ENCODE measurements at places on chromosomes 1 and 21.

GRCh38 chr1:64223329-64224151, 20.1 kb downstream of the UBE2U start:
- DNase-seq: no peak

DNA sequence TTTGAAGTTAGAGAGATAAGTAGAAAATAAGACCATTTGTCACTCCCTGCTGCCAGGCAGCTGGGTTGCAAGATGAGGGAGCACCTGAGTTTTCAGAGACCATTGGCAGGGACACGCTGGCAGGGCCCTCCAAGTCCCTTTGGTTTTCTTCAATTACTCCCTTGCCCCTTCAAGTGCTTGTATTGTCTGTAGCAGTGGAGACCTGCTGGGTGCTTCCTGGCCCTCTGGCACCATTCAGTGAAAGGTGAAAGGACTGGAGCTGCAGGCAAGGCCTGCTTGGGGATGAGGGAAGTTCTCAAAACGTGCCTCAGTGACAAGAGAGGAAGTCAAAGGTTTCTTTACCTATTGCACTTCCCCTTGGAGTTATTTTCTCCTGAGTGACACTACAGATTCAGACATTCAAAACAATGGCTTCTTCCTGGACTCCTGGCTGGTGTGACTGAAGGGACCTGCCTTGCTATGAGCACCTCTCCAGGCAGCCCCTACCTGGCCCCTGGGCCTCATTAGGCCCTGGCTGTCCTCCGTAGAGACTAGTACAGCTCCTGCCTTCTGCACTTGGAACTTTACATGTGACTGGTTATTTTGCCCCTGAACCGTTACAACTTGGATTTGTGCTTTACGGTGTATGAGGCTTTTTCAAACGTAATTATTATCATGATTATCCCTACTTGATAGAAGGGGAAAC, 100.1 kb downstream of the C1orf21 start:
- DNase-seq: no peak

DNA sequence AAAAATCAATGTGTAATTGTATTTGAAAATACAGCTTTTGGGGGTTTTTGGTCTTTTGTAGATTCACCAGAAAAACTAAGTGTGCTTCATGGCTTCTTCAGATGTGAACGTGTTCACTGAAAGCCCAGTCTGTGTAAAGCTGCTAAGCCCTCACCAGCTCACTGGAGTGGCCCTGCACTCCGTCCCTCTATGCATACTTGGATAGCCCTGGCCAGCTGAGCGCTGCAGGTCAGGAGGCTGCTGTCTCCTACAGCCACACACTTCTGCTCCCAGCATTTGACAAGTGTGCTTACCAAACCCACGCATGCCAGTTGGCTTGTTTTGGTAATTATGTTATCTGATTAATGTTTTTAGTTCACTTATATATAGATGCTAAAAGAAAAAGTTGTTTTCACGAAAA, 163.5 kb downstream of the TLR5 start:
- no peak for DNase-seq

DNA sequence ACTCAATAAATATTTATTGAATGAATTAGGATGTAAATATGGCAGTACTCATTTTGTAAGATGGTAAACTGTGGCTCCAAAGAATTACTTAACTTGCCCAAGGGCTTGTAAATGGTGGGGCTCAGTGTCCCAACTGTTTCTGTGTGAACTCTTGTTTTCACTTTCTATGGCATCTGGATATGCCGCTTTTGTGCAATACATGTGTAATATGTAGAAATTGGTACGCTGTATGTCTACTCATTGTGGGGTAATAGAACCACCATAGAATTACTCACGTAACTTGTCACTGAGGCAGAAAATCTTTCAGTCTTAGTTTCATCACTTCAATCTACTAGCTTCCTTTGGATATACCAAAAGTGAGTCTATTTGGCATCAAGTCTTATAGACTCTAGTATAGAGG, 977 bp downstream of the PRPF3 start:
- no peak for DNase-seq

GRCh38 chr1:59814180-59814900, 409 bp upstream of the HOOK1 start:
- DNase-seq: peak; percentile 63

DNA sequence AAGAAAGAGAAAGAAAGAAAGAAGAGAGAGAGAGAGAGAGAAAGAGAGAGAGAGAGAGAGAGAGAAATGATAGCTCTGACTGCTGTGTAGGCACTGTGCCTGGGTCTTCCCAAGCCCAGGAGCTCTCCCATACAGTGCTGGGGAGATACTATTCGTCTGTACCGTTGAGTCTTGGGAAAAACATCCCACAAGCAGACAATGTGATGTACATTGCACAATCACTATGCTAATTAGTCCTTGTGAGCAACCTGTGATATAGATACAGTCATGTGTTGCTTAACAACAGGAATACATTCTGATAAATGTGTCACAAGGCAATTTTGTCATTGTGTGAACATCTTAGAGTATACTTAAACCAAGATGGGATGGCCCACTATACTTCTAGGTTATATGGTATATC, 381.0 kb downstream of the HHAT start:
- no peak for DNase-seq

DNA sequence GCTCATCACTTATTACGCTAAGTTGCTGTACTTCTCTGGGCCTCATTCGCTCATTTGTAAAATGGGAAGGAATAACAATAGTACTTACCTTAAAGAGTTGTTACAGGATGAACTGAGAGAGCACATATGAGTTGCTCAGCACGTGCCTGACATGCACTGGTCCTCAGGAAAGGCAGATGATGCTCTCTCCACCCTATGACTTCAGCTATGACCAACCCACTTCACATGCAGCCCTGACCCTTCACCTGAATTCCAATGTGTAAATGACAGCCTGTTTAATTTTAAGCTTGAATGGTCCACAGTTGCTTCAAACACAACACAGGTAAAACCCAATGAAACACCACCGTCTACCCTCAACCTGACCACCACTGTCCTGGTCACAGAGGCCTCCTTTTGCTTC, 32.9 kb downstream of the GADD45A start:
- DNase-seq: no peak

DNA sequence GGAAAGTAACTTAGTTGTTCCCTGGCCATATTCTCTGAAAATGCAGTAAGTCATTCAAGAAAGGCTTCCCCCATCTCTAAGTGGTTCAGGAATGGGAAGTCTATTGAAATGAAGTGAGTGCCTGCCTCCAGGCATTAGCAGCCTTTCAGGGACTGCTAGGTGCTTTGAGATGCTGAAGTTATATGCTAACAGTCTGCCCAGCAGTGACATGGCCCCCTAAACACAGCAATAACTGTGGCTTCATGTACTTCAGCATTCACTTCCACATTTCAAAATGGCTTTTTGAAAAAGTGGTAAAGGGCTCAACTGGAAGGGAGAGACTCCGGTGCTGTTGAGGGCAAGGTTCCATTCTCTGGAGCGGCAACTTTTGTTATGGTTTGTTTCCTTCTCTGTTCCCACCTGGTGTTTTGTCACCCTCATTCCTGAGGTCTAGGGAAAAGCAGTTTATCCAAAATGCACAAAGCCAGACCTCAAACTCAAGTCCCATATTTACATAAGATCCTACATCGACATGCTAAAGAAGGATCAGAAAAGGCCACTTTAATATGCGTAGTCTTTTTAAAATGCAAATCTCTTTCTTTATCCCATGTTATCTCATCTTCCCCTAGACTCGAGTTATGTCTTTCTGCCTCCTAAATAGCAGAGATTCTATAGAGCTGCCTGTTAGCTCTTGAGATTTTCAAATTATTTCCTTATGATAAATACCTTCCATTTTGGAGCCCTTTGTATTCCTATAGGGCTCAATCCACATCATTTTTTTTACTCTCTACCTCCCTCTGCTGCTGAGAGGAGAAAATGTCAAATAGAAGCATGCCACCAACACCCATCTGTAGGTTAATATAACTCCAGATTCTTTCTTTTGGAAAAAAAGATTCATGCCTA, 34.2 kb upstream of the LRRC8C start:
- DNase-seq: no peak

DNA sequence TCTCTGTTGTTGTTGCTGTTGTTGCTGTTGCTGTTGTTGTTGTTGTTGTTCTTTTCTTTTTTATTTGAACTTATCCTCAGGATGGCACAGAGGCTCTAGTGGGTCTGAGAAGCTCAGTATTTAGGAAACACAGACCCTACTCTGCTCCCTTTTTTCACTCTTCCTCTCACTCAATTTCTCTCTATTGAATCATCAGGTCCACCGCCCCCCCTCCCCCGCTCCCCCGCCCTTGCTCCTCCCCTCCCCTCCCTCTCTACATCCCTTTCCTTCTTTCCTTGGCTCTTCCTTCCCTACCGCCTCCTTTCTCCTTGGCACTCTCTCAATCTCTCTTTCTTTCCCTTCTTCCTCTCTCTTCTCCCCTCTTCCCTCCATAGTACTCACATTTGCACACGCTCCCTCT, 218.5 kb upstream of the ZC3H12A start:
- DNase-seq: no peak

DNA sequence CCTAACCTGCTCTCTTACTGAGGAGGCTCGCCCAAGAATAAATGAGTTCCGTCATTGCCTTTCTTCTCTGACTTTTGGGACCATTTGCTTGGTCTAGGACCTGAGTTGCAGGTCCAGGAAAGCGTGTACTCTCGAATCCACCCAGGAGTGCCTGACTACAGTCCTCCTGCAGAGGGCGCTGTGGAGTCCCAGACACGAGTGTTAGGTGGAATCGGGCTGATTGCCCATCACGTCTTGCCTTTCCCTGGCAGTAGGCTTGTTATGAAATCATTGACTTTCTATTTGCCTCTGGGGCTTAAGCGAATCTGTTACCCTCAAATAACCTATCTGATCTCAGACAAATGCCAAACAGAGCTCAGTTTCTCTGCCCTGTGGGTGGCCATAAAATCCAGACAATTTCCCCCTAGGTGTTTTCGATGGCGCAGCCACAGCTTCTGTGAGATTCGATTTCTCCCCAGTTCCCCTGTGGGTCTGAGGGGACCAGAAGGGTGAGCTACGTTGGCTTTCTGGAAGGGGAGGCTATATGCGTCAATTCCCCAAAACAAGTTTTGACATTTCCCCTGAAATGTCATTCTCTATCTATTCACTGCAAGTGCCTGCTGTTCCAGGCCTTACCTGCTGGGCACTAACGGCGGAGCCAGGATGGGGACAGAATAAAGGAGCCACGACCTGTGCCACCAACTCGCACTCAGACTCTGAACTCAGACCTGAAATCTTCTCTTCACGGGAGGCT, at the start of gene IL20:
Gene IL20, plus strand, starts transcription at position 685 of the 733 bp plus-strand sequence. CDS start 230 bp downstream, outside the sequence.
- peak; percentile 69 for DNase-seq

GRCh38 chr1:64878931-64879611, 87.3 kb downstream of the JAK1 start:
- no peak for DNase-seq

- DNase-seq: no peak
These were observed 209.9 kb downstream of the SDCCAG8 start for GRCh38 chr1:243465738-243466137.

GRCh38 chr1:169086603-169087455, 19.7 kb upstream of the ATP1B1 start:
- no peak for DNase-seq

- no peak for DNase-seq
These were observed 25.0 kb upstream of the POU3F1 start for GRCh38 chr1:38071312-38072256.

DNA sequence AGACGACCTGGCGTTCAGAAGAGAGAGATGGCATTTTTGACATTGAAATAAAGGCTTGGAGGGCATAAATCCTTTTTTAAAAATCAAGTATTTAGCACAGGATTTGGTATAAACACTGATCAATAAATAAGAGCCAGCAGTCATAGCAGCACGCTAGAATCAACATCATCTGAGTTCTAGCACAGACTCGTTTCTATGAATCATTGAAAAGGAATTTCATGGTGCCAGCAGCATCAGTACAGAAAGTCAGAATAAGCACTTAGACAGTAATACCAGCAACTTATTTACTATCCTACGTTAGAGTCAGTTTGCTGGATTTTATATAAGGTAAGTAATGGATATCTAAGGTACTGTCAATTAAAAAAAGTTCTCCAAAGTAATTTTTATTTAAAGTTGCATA, 119.3 kb downstream of the HLCS start:
- DNase-seq: no peak

GRCh38 chr1:162235241-162235800, 141.3 kb downstream of the SPATA46 start:
- DNase-seq: no peak

DNA sequence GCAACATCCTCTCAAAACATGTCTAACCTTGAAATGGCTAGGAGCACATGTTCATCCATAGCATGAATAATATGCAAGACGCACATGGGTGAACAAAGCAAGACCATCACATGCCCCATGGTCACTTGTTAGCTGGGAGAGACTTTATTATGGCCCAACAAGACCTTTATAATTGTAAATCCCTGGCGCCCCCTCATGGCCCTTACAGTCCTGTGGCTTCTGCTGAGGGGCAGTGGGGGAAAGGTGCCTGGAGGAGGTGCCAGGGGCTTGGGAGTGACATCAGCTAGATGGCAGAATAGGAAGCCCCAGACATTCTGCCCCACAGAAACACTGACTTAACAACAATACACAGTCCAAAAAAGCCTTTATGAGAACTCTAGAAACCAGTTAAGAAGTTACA, 51.7 kb downstream of the CSMD2 start:
- no peak for DNase-seq

DNA sequence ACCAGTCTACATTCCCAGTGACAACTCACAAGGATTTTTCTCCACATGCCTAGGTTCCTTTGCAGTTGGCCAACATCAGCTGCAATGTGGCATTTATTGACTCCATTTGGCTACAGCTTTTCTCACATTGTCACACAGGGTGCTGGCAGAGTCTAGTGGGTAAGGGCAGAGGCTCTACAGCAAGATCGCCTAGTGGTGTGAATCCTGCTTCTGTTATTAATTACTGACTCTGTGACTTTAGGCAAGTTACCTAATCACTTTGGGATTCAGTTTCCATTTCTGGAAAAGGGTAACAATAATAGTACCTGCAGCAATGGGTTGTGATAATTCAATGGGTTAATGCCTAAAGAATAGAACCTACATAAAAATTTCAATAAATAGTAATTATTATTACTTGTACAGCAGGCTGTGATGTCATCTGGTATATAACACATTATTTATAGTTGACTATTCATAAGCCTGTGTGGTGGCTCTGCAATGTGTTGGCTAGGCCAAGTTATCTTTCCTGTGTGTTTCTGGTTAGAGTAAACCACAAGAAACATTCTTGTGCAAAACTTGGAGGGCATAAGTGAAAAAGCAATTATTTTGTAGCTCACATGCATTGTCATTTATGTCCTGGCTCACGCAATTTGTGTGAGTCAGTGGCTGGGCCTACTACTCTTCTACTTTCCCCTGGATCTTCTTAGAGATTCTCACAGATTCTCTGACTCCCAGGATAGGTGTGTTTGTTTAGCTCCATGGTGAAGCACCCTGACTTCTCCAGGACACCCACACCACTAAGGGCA, 59.5 kb downstream of the PTGS2 start:
- no peak for DNase-seq

GRCh38 chr1:165851034-165851658, 23.7 kb downstream of the UCK2 start:
- DNase-seq: no peak

DNA sequence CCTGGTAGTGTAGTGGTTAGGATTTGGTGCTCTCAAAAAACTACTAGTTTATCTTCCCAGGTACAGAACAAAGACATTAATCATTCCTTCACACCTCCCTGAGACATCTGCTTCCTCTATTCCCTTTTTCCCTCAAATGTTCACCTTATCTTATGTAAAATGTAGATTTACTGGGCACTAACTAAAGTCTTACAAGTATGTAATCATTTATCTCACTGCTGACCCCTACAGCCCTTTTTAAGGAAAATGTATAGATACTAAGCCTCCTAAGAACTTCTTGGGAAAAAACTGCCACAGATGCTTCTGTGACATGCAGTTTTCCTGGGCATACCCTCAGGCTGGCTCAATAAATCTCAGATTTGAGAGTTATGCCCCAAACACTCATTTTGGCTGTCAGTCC, 50.8 kb upstream of the NEK7 start:
- no peak for DNase-seq

- no peak for DNase-seq
These were observed 149.7 kb downstream of the TGFBR3 start for GRCh38 chr1:91736146-91736714.
